PC-9 (cell line): ENCODE measurements at places on chromosomes 3 and 15. TPM values are rescaled to one million over a fixed set of nuclear protein-coding genes. Genes with fewer than 3 reads are reported as not detected.

DNAJC19 gene
- 85.6 and 86.9 TPM in 2 replicates for total RNA-seq

DNA sequence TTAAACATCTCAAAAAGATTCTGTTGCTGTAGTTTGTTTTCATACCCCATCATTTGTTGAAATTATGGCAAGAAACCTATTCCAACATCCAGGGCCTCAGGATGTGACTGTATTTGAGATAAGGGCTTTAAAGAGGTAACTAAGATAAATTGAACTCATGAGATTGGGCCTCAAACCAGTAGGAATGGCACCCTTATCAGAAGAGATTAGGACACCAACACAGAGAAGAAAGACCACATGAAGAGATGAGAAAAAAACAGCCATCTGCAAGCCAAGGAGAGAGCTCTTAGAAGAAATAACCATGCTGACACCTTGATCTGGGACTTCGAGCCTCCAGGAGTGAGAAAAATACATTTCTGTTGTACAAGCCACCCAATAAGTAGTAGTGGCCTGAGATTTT is 157.7 kb downstream of the CGGBP1 start:
- H3K4me1 ChIP-seq = no peaks in the 10 kb centered on the region
- no peak for DNase-seq
- H3K36me3 ChIP-seq = no peaks in the 10 kb centered on the region
- H3K4me3 ChIP-seq = no peak overlapping the region
- H3K27me3 ChIP-seq = no peaks in the 10 kb centered on the region

COL6A5 gene
- total RNA-seq = not detected in 2 replicates

DNA sequence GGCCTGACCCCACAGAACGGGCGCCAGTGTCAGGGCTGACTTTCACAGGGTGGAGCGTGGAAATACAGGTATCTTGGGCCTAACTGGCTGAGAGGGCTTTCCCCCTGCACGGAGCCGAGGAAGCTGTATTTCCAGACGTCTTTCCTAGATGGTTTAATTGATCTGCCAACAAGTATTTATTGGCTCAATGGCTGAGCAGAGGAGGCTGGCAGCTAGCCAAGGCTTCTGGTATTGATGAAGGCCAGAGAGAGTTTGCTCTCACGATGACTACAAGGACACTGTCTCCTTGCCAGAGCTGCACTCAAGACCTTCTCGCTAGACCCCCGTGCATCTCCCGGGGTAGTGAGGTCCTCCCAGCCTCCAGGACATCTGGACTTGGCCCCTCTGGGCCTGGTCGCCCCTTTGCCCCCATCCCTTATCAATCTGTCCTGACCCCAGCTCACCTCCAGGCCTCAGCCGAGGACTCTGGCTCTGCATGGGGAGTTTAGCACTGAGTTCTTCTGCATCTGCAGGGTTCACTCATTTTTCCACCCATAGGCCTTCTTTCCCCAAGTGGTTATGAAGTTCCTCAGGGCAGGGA is 20.6 kb downstream of the SPSB4 start:
- H3K4me3 ChIP-seq = no peak overlapping the region
- DNase-seq = no peak
- 0 out of 2 replicates have a peak, but pooled peaks cover 4% of the 10 kb centered on the region for H3K27me3 ChIP-seq
- H3K27ac ChIP-seq = no peak overlapping the region
- no peaks in the 10 kb centered on the region for H3K4me1 ChIP-seq

OCA2 gene
- total RNA-seq = not detected in 2 replicates

DNA sequence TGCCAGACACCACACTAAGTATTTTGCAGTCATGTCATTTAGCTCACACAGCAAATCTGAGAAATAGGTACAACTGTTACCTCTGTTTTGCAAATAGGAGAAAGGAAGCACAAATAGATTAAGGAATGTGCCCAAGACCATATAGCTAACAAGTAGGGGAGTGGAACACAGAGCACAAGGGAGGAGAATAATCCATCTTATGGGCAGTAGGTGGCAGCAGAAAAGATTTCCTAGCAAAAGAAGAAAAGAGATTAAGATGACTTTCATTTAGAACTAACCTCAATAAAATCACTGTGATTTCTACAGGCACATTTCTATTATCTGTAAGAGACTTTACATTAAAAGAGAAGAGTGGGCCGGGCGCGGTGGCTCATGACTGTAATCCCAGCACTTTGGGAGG is 49.1 kb downstream of the NR1I2 start:
- DNase-seq = no peak
- H3K4me1 ChIP-seq = no peaks in the 10 kb centered on the region
- H3K27ac ChIP-seq = no peak overlapping the region
- H3K4me3 ChIP-seq = no peak overlapping the region
- no peaks in the 10 kb centered on the region for H3K27me3 ChIP-seq

GRCh38 chr15:37044915-37045648 is 55.3 kb downstream of the MEIS2 start:
- no peak overlapping the region for H3K4me3 ChIP-seq
- no peak overlapping the region for H3K27ac ChIP-seq
- H3K36me3 ChIP-seq = no peaks in the 10 kb centered on the region
- H3K27me3 ChIP-seq = no peaks in the 10 kb centered on the region

DNA sequence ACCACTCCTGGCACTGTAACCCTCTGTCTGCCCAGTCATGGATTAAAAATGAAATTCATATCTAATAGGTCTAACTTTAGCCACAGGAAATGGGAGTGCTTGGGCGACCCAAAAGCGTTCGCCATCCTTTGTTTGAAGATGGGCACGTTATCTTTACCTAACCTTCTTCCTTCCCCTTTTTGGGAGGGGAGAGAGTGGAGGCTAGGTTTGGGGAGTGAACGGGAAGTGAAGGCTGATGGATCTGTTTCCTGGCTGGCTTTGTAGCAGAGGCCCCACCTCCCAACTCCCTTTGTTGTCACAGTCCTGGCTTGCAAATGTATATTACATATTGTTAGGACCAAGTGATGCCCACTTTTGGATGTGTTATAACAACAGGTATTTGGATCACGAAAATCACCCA is 98.1 kb upstream of the ARHGEF3 start:
- no peak for DNase-seq
- no peaks in the 10 kb centered on the region for H3K36me3 ChIP-seq
- no peak overlapping the region for H3K4me3 ChIP-seq
- H3K27ac ChIP-seq = no peak overlapping the region
- no peaks in the 10 kb centered on the region for H3K4me1 ChIP-seq
